Stimulated activated CD8-positive, alpha-beta memory T cell treated with anti-CD3 and anti-CD28 coated beads, Interleukin-15, amount 100 ng/mL, for 48 hours (primary cell): ENCODE measurements at places on chromosomes 1 and 21.

DNA sequence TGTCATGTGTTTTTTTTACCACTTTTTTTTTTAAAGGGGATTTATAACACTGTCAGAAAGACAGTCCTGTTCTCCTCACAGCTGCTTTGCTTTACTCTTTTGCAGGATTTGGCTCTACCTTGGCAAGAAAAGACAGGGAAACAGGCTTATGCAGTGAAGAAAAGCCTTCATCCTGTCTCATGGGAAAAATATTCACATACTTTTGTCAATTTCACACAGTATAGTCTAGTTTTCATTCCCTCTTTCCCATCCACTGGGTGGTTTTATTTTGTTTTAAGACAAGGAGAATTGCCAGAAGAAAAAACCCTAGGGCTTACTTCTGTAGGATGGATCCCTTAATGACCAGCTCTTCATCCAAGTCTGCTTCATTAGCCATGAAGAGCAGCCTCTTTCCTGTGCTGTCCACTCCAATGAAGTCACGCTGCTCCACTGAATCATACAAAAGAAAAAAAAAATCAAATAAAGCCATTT lies 60.0 kb downstream of the EIF2B3 start:
- no peak for DNase-seq

DNA sequence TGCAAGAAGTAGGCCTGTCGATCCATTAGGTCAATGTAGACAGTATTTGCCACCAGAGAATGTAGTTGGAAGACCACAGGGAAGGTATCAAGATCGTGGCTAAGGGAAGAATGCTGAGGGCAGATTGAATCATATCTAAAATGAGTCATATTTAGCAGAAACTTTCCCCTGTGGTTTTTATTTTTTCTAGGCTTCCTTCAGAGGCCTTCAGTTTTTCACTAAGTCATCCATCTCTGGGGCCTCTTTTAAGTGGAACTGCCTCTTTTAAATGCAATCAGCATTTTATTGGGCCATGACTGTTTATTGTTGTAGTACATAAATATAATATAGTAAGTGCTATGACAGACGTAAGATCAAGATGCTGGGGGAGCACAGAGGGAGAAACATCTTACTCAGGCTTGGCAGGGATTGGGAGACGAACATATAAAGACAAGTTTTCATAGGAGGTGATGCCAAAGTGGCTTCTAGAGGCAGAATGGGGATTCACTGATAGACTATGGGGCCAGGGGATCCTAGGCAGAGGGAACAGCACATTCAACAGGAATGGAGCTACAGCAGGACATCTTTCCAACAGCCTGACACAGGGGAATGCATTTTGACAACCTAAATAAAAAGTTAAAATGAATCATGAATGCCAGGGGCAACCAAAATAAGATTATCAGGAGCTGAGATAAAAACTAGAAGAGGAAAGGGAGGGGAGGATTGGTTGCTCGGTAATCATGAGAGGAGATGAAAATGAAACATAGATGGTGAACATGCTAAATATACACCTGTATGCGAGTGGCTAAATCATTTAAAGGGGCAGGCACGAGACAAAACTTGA lies 20.1 kb downstream of the UBE2U start:
- DNase-seq, result no peak

GRCh38 chr1:6634371-6635052 lies 9.8 kb downstream of the THAP3 start:
- DNase-seq, result no peak

DNA sequence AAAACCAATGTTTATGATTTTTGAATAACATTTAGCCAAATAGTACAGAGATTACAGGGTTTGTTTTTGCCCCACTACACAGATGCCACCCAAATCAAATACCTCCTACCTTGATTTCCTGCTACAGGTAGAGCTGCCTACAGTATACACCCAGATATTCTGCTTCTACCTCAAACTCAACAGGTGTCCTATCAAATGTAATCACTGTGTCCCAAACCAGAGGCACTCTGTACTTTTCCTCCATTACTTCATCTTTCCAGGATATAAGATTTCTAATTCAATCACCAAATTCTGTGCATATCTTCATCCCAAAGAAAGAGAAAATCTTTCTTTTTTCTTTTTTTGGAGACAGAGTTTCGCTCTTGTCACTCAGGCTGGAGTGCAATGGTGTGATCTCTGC lies 9.6 kb downstream of the PUM1 start:
- no peak for DNase-seq

GRCh38 chr1:229862017-229862774 lies 204.8 kb upstream of the GALNT2 start:
- no peak for DNase-seq
